ENCODE measurements at places on chromosomes 3 and 15. TPM values are rescaled to one million over a fixed set of nuclear protein-coding genes. Genes with fewer than 3 reads are reported as not detected.

DNA sequence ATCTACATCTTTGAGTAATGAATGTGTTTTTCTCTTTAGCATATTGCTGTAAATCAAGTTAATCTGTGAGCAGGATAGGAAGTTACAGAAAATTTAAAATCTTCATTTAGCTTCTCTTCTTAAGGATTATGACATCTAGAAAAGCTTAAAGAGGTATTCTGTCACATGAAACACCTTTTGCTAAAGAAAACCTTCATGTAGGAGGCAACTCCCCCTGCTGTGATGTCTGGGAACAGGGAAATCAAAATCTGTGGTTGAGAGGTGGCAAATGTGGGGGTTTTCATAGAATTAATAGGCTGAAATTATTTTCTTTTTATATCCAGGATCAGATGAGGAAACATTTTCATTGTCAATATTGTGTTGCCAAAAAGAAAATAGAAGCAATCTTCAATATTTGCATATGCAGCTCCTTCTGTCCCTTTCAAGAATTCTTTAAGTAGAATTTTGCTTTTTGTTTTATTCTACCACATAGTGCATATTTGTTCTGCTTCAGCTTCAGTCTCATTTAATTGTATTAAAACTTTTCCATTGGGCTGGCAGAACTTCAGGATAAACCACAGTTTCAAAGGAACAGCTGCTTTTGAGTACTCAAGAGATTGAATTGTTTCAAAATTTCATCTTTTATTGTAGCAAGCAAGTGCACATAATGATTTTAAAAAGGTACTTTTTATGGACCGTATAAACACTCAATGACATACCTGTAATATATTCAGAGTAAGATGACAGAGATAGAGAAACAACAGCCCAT is 128.4 kb downstream of the RAP2B start:
- H3K36me3 ChIP-seq: no peaks in the 10 kb centered on the region
- H3K4me3 ChIP-seq: no peak overlapping the region
- no peak for DNase-seq
- H3K4me1 ChIP-seq: no peaks in the 10 kb centered on the region
- no peak overlapping the region for H3K27ac ChIP-seq
- H3K27me3 ChIP-seq: no peaks in the 10 kb centered on the region

Gene DUOX2
- not detected for total RNA-seq

Gene SLC12A1
- total RNA-seq: not detected

Gene SELENOK
- total RNA-seq: 47.5 TPM

Gene UCN2
- total RNA-seq: 0.13 TPM

DNA sequence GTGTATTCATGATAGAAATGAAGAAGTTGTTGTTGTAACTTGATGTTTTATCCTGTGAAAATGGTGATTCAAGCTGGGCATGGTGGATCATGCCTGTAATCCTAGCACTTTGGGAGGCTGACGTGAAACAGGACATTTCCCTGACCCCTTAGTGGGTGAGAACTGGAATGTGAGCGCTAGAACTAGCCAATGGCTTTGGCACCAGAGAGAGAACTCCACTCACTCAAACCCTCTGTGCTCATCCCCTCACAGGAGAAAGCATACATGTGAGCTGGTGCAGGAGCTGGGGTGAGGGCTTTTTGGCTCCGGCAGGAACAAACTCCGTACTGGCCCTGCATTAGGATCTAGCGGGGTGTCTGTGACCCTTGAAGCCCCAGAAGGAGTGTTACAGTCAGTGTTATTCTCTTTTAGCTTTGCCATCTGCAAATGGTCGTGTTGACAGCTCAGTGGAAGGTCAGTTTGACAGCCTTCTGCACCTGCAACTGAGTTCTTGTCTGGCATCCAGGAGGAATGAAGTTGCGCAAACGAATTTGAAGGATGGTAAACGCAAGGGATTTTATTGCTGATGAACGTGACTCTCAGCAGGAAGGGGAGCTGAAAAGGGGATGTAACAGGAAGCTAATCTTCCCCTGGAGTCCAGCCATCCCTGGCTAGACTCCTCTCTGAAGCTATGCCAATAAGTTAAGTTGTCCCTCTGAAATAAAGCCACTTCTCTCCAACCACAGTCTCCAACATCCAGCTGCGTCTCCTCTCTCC is 1016.6 kb upstream of the CADM2 start:
- no peaks in the 10 kb centered on the region for H3K36me3 ChIP-seq
- no peak overlapping the region for H3K27ac ChIP-seq
- H3K4me3 ChIP-seq: no peak overlapping the region

GRCh38 chr3:104596054-104596453 is 770.7 kb upstream of the ALCAM start:
- no peaks in the 10 kb centered on the region for H3K4me1 ChIP-seq
- DNase-seq: no peak
- no peak overlapping the region for H3K4me3 ChIP-seq

Gene ITIH1
- 12.3 TPM for total RNA-seq

DNA sequence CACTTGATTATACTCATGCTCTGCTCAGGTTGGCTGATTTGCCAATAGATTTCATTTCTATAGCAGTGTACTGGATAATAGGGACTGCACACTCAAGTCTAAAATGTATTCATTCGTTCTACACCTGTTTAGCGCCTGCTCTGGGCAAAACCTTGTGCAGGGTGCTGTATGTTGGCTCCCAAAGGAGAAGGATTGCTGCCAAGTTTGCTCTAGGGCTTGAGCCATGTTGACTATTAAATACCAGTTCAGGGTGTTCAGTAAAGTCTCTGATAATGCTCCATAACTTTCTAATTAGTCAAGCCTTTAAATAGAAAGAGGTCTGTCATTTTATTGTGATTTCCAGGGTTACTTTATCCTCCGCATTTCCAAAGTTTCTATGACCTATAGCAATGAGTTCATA is 470.2 kb downstream of the MAGI1 start:
- H3K27me3 ChIP-seq: no peaks in the 10 kb centered on the region
- no peaks in the 10 kb centered on the region for H3K36me3 ChIP-seq
- no peak for DNase-seq

Gene SERINC4
- total RNA-seq: not detected

- no peak overlapping the region for H3K4me3 ChIP-seq
- H3K27ac ChIP-seq: no peak overlapping the region
- H3K27me3 ChIP-seq: no peaks in the 10 kb centered on the region
- no peaks in the 10 kb centered on the region for H3K4me1 ChIP-seq
Observed at GRCh38 chr3:147237991-147238390, 168.4 kb downstream of the ZIC4 start.

Gene OXTR
- total RNA-seq: 0.95 TPM

Gene TMEM212
- total RNA-seq: not detected

Gene LMCD1
- total RNA-seq: 6.2 TPM

- no peak overlapping the region for H3K4me3 ChIP-seq
- H3K4me1 ChIP-seq: no peaks in the 10 kb centered on the region
- H3K27me3 ChIP-seq: no peaks in the 10 kb centered on the region
- H3K27ac ChIP-seq: no peak overlapping the region
Observed at GRCh38 chr15:23606226-23606625, 40.8 kb downstream of the MKRN3 start.

DNA sequence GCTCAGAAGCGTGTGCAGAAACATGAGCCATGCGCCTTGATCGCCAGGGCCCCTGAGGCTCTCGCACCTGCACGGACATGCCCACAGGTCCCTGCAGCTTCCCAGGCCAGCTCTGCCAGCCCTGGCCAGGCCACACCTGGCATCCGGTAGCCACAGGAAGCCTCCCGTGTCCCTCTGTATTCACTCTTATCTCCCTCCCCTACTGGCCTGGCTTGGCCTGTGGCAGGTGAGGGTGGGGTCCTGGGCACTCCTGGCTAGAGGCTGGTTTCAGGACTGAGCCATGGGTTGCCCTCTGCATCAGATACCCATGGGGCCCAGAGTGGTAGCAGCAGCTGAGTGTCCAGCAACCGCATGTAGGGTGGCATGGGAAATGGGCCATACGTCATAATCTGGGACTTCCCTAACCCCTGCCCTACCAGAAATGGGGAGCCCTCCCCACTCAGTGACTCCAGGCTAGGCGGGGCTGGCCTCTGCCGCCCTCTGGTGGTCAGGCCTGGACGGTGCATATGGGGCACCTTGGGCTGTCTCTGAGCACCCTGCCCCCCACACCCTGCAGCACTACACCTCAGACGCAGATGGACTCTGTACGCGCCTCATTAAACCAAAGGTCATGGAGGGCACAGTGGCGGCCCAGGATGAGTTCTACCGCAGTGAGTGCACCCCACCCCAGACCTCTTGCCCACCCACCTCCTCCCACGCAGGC is 12.6 kb upstream of the LMAN1L start:
- no peak overlapping the region for H3K27ac ChIP-seq
- H3K4me1 ChIP-seq: peaks cover 13% of the 10 kb centered on the region
- DNase-seq: peak; percentile 43
- no peaks in the 10 kb centered on the region for H3K27me3 ChIP-seq
- H3K36me3 ChIP-seq: peaks cover 41% of the 10 kb centered on the region
- no peak overlapping the region for H3K4me3 ChIP-seq

DNA sequence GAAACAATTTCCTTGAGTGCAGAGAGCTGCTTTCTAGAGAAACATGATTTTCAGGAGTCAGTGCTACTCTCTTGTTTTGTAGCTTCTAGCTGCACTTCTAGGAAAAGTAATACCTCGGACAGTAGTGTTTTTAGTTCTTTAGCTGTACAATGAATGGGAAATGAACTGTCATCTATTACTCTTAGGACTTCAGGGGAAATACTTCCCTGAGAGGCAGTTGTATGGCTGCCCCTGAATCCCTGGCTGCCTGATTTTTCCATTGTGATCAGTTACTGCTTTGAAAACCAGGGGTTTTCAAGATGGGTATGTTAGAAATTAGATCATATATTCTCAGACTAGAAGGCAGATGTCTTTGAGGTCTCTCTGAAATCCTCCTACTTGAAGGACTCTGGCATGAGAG is 200.3 kb upstream of the SEMA6D start:
- no peaks in the 10 kb centered on the region for H3K4me1 ChIP-seq
- H3K27me3 ChIP-seq: no peaks in the 10 kb centered on the region
- no peaks in the 10 kb centered on the region for H3K36me3 ChIP-seq
- no peak overlapping the region for H3K4me3 ChIP-seq

GRCh38 chr3:59771768-59772181 is 722.0 kb upstream of the CFAP20DC start:
- H3K27me3 ChIP-seq: no peaks in the 10 kb centered on the region
- H3K4me3 ChIP-seq: no peak overlapping the region
- peak; percentile 5 for DNase-seq
- no peaks in the 10 kb centered on the region for H3K36me3 ChIP-seq
- H3K27ac ChIP-seq: no peak overlapping the region
- no peaks in the 10 kb centered on the region for H3K4me1 ChIP-seq
